Body of pancreas (tissue), 4 donors: ENCODE measurements at places on chromosomes 7 and 10. TPM values are rescaled to one million over a fixed set of nuclear protein-coding genes. Genes with fewer than 3 reads are reported as not detected.
A peak's percentile ranks its signal among the peaks of the same experiment; 100 is the strongest.

IFIT3 gene
- total RNA-seq: 2.3 TPM

- no peak overlapping the region for H3K4me3 ChIP-seq
- no peaks in the 10 kb centered on the region for H3K27me3 ChIP-seq
- no peak for DNase-seq
- H3K27ac ChIP-seq: peak overlapping the region; percentile 75
- no peaks in the 10 kb centered on the region for H3K4me1 ChIP-seq
- H3K36me3 ChIP-seq: no peaks in the 10 kb centered on the region
Observed at GRCh38 chr7:152587366-152587765, 88.6 kb downstream of the XRCC2 start.

GRCh38 chr10:17984056-17984455, 32.3 kb downstream of the SLC39A12 start:
- H3K36me3 ChIP-seq: no peaks in the 10 kb centered on the region
- H3K27me3 ChIP-seq: no peaks in the 10 kb centered on the region
- no peak for DNase-seq

DNA sequence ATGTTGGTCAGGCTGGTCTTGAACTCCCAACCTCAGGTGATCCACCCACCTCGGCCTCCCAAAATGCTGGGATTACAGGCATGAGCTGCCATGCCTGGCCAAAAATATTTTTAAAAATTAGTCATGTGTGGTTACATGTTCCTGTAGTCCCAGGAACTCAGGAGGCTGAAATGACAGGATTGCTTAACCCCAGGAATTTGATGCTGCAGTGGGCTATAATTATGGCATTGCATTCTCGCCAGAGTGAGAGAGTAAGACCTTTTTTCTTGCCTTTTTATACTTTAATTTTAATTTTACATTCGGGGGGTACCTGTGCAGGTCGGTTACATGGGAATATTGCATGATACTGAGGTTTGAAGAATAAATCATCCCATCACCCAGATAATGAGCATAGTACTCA, 86.6 kb upstream of the ZNF92 start:
- H3K27me3 ChIP-seq: no peaks in the 10 kb centered on the region
- H3K4me3 ChIP-seq: no peak overlapping the region
- no peaks in the 10 kb centered on the region for H3K36me3 ChIP-seq
- H3K4me1 ChIP-seq: no peaks in the 10 kb centered on the region
- no peak overlapping the region for H3K27ac ChIP-seq

BHLHA15 gene
- total RNA-seq: 584 TPM

GRCh38 chr10:84270708-84271107, 25.9 kb downstream of the RGR start:
- no peaks in the 10 kb centered on the region for H3K36me3 ChIP-seq
- H3K27me3 ChIP-seq: no peaks in the 10 kb centered on the region
- no peak overlapping the region for H3K4me3 ChIP-seq
- DNase-seq: no peak
- H3K27ac ChIP-seq: no peak overlapping the region

DNA sequence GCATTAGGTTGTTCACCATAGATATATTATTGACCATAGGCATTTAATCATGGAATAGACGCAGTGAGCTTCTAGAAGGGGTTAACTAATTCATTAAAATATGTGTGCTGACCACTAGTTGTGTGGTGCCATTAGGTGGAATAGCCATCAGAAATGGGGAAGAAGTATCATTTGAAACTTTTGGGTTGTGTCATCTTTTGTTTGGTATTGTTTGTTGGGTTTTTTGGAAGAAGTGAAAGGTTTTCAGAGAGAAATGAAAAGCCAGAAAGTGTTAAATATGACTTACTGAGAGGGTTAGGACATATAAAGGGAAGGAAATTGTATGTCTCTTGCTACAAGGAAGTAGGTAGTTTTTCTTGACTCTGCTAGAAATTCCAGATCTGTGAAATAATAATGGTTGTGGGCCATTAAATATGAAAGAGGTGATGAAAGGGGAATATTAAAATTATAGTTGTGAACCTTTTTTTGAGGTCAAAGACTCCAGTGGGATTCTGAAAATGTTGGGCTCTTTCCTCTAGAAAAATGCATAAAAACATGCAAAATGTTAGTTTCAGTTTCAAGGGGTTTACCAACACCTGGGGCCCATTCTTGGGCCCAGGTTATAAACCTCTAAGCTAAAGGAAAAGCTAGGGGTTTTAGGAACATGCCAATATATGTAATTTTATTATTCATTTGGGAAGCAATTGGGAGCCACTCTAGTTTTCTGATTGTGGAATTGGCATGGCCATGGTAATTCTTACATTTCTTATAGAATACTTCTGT, 348.5 kb downstream of the BBS9 start:
- H3K27ac ChIP-seq: no peak overlapping the region
- no peaks in the 10 kb centered on the region for H3K4me1 ChIP-seq
- no peak for DNase-seq

TMEM184A gene
- 21.0 TPM for total RNA-seq

DNA sequence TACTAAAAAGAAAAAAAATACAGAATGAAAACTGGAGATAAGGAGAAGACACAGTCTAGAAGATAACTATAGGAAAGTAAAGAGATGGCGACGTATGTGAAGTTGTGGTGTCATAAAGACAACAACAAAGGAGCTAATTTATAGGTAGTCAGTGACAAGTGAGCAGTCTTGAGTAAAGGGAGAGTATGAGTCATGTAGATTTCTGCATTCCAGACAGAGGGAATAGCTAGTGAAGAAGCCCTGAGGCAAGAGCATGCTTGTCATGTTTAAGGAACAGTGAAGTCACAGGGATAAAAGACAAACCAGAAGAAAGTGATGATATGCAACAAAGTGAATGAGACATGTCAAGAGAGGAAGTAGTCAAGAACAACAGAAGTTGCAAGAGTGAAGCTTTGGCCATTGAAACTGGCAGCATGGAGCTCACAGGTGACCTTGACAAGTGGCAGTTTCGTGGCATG, 2.3 kb upstream of the MIOS start:
- H3K4me1 ChIP-seq: peaks cover 49% of the 10 kb centered on the region
- H3K36me3 ChIP-seq: no peaks in the 10 kb centered on the region
- peak overlapping the region; percentile 37 for H3K27ac ChIP-seq
- no peaks in the 10 kb centered on the region for H3K27me3 ChIP-seq
- no peak overlapping the region for H3K4me3 ChIP-seq

HOXA10 gene
- total RNA-seq: not detected

- H3K36me3 ChIP-seq: no peaks in the 10 kb centered on the region
- peaks cover 70% of the 10 kb centered on the region for H3K27me3 ChIP-seq
- no peak for DNase-seq
Observed at GRCh38 chr10:123146894-123147634, 872 bp upstream of the HMX2 start.

GRCh38 chr7:2886900-2887299, 42.8 kb upstream of the GNA12 start:
- no peak overlapping the region for H3K4me3 ChIP-seq
- peaks cover 4% of the 10 kb centered on the region for H3K4me1 ChIP-seq
- no peak overlapping the region for H3K27ac ChIP-seq
- no peaks in the 10 kb centered on the region for H3K27me3 ChIP-seq
- DNase-seq: peak; percentile 68

GRCh38 chr7:43111630-43112458, 603 bp upstream of the HECW1 start:
- H3K27me3 ChIP-seq: no peaks in the 10 kb centered on the region
- no peak overlapping the region for H3K27ac ChIP-seq
- no peaks in the 10 kb centered on the region for H3K36me3 ChIP-seq
- DNase-seq: no peak
- no peak overlapping the region for H3K4me3 ChIP-seq
- peaks cover 15% of the 10 kb centered on the region for H3K4me1 ChIP-seq

TBL2 gene
- 30.7 TPM for total RNA-seq

CCDC3 gene
- total RNA-seq: 17.1 TPM

LANCL2 gene
- total RNA-seq: 10.9 TPM

GNAT3 gene
- total RNA-seq: 0.26 TPM

CYP3A7 gene
- not detected for total RNA-seq

GRCh38 chr10:70589762-70590654, 12.5 kb downstream of the PRF1 start:
- H3K27me3 ChIP-seq: no peaks in the 10 kb centered on the region
- H3K4me3 ChIP-seq: no peak overlapping the region
- H3K27ac ChIP-seq: no peak overlapping the region
- H3K4me1 ChIP-seq: no peaks in the 10 kb centered on the region

NPTX2 gene
- 18.4 TPM for total RNA-seq

- H3K4me1 ChIP-seq: peaks cover 23% of the 10 kb centered on the region
- H3K4me3 ChIP-seq: no peak overlapping the region
- no peak for DNase-seq
- no peaks in the 10 kb centered on the region for H3K27me3 ChIP-seq
Observed at GRCh38 chr7:36391436-36392198, 2.0 kb downstream of the ANLN start.

DNA sequence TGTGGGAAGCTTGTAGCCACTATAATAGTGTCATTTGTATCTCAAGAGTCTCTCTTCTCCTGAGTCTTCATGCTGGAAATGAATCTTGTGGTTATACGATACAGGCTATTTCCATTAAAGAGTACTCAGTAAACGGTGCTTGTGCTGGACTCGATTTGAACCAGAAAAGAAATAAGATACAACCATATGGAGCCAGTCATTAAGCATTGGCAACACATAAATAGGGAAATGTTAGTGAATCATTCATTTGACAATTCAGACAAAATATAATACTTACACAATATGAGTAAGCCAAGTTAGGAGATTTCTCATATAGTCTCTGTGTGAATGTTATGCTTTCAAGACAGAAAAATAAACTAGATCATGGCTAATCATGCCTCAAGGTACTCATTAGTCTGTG, 356.8 kb downstream of the PLXDC2 start:
- no peak for DNase-seq
- H3K4me1 ChIP-seq: no peaks in the 10 kb centered on the region
- no peak overlapping the region for H3K27ac ChIP-seq
- no peaks in the 10 kb centered on the region for H3K27me3 ChIP-seq
- no peaks in the 10 kb centered on the region for H3K36me3 ChIP-seq

DNA sequence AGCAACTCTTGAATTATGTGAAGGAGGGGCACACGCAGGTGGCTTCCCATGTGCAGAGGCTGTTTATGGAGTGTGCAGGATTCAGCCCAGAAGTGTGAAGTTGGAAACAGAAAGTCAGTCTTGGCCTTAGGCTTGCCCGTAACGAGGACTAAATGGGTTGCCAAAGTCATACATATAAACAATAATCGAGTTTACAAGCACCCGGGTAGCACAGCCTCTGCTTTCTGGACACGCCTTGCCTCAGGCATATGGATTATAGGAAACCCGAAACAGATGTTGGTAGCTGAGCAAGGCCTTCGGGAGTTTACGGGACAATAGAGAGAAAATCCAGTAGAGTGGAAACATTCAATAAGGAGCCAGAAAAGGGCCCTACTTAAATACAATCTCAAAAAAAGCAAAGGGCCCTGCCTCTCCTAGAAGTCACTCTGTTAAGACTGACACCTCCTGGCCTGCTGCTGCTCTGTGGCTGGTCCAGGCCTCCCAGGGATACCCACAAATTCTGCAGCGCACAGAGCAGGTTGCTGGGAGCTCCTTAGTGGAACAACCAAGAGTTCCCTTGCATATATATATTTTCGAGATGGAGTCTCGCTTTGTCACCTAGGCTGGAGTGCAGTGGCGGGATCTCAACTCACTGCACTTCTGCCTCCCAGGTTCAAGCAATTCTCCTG, 48.5 kb downstream of the SMKR1 start:
- H3K27ac ChIP-seq: no peak overlapping the region
- no peaks in the 10 kb centered on the region for H3K27me3 ChIP-seq
- H3K4me3 ChIP-seq: no peak overlapping the region
- DNase-seq: no peak

DNA sequence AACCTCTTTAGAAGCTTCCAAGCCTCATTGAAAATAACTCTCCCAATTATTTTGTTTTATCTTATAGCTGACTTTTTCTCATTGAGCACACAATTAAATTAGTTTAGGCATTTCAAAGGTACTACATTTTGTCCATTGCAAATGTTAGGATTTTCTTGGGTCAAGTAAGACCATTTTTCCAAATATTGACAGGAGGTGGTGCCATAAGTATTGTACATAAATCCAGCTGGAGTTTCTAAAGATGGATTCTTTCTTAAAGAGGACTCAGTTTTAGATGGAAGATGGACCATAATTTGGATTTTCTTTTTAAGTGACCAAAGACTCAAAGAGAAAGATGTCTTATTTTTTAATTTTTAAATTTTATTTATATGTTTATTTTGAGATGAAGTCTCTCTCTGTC, 12.3 kb upstream of the OPN4 start:
- no peak for DNase-seq
- H3K4me1 ChIP-seq: peaks cover 6% of the 10 kb centered on the region
- H3K36me3 ChIP-seq: no peaks in the 10 kb centered on the region
- H3K27ac ChIP-seq: no peak overlapping the region

DNA sequence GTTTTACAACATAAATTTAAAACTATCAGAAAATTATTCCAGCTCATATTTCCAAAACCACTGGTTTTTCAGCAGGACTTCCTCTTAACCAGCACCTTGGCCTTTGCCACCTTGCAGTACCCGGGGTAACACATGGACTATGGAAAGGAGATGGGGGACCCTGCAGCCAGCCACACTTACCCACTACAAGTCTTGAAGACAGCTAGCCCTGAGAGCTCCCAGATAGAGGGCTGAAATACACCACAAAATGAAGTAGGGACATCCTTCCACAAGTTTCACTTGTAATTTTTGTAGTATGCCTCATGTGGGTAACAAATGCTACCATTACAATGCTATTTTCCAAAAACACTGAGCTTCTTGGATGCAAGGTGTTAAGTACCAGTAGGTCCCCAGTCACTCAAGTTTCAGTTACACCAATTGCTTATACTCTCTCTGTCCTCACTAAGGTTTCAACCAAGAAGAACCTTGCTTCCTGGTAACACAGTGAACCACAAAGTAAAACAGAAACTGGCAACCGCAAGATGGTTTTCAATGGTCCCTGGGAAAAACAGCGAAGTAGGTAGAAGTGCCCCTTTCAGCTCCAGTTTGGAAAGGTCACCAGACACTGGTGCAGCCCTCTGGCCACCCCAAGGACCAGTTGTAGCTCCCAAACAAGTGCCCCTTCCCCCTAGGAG, 110.9 kb downstream of the SGMS1 start:
- no peak overlapping the region for H3K4me3 ChIP-seq
- no peak for DNase-seq
- H3K36me3 ChIP-seq: no peaks in the 10 kb centered on the region
- peaks cover 57% of the 10 kb centered on the region for H3K4me1 ChIP-seq

- no peaks in the 10 kb centered on the region for H3K4me1 ChIP-seq
- DNase-seq: no peak
- no peaks in the 10 kb centered on the region for H3K36me3 ChIP-seq
Observed at GRCh38 chr10:120349069-120349468, 108.0 kb upstream of the PLPP4 start.

DNA sequence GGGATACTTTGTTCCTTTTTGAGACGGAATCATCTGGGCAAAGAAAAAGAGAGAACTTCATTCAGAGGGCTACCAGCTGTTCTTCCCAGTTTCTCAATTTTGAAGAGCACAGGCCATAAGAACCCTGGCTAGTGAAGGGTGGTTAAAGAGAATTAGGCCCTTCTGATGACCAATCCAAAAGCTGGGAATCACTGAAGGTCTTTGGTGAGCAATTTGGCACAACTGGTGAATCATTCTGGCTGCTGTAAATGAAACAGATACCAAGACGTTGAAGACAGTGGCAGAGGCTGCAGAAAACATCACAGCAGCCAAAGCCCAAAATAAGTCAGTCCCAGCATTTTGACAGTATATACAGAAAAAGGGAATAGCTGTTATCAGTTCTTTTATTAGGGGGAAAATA, 5.1 kb downstream of the RAPGEF5 start:
- peaks cover 69% of the 10 kb centered on the region for H3K4me1 ChIP-seq
- peak overlapping the region; percentile 90 for H3K27ac ChIP-seq
- DNase-seq: no peak
- H3K36me3 ChIP-seq: no peaks in the 10 kb centered on the region
- no peaks in the 10 kb centered on the region for H3K27me3 ChIP-seq
- no peak overlapping the region for H3K4me3 ChIP-seq

GRCh38 chr10:46328853-46329689, 42.3 kb downstream of the ANTXRL start:
- H3K27ac ChIP-seq: no peak overlapping the region
- no peaks in the 10 kb centered on the region for H3K4me1 ChIP-seq
- DNase-seq: no peak
- H3K4me3 ChIP-seq: no peak overlapping the region
- no peaks in the 10 kb centered on the region for H3K36me3 ChIP-seq
